ENCODE measurements at places on chromosomes 1 and 21.

DNA sequence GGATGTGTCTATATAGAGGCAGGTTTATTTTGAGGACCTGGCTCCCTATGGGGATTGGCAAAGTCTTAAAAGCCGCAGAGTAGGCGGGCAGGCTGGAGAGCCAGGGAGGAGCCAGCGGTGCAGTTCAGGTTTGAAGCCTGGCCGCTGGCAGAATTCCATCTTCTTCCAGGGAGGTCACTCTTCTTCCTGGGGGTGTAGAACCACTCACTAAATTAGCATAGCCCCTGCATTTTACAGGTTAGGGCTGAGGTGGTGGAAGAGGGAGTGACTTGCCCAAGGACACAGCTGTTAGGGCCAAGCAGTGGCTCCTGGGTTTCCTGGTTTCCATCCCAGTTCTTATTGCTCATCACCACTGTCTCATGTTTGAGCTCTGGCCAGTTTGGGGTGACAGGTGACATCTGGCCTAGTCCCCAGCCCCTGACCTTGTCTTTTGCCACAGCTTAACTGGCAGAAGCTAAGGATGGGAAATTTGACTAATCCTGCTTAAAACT lies 1.4 kb downstream of the PINK1 start:
- no peak for DNase-seq

DNA sequence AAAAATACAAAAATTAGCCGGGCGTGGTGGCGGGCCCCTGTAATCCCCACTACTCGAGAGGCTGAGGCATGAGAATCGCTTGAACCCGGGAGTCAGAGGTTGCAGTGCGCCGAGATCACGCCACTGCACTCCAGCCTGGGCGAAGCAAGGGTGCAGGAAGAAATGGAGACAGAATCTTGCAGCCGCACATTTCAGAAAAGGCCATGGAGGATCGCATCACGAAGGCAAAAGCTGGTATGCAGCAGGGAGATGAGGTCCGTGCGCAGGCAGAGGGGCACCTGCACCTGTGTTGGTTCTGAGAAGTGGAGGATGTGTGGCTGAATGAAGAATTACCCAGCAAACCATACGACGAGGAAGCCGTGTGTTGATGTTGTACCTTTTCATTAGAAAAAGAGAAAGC lies 53.0 kb upstream of the ABCG1 start:
- peak; percentile 30 for DNase-seq

GRCh38 chr1:59673573-59674450 lies 140.9 kb upstream of the HOOK1 start:
- no peak for DNase-seq

DNA sequence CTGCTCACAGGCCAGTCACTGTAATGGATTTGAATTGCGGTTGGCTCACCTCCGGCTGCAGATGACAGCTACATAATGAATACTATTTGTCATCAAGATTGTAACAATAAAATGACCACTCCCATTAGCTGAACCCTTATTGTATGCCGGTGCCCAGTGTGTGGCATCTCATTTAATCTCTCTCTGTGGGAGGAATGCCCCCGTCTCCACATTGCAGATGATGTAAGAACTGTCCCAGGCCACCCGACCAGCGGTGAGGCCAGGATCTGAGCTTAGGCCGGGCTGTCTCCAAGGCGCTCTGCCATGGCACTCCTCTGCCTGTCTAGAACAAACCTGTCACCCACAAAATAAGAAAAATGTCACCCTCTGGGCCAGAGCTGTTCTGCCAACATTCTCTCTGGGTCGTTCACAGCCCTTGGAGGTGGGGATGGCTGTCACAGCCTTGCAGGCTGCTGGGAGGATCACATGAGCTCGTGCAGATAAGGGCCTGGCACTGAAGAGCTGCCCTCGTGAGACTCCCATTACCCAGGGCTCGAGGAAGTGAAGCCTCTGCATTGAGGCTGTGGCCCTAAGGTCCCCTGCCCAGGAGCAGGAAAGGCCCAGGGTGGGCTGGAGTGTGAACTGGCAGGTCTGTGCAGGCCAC lies 52.7 kb downstream of the ECE1 start:
- no peak for DNase-seq

- no peak for DNase-seq
These were observed 95.6 kb downstream of the RGS2 start for GRCh38 chr1:192904438-192904895.

- DNase-seq, result no peak
These were observed 140.5 kb downstream of the NTPCR start for GRCh38 chr1:233090746-233091494.

GRCh38 chr1:94795434-94795833 lies 24.7 kb upstream of the SLC44A3 start:
- no peak for DNase-seq

GRCh38 chr21:14547834-14548513 lies 1.9 kb upstream of the SAMSN1 start:
- no peak for DNase-seq

GRCh38 chr1:174157157-174157806 lies 2.0 kb upstream of the RABGAP1L start:
- DNase-seq, result no peak

DNA sequence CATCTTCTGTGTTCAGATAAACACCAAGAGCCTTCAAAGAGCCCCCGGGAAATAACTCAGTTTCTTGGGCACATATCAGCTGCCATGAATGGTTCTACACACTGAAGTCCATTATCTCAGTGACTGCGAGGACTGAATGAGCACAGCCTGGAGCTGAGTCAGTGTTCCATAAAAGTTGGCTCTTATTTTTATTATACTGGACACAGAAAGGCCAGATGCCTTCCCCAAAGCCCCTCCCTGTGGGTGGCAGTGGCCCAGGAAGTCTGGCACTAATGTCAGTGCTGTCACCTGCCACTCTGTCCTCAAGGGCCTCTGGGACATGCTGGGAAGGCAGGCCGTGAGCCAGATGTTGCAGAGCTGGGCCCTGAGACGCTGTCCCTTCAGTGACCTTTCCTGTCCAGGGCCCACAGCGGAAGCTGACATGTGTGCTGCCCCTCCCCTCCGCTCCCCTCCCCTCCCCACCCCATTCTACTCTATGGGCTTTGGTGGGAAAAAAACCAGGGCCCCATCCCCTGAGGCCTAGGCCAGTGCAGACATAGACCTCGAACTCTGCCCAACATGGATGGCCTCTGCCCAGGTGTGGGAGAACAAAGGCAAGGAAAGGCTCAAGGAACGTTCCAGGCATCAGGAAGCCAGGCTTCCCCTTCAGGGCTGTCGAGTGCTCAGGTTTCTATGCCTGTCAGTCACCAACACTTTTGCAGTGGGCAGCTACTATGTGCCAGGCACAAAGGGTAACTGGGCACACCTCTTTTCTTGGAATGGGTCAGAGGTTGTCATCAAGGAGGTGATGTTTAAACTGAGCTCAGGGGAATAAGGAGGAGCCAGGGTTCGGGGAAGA lies 22.4 kb upstream of the NPPB start:
- DNase-seq, result no peak

- peak; percentile 98 for DNase-seq
These were observed 780 bp upstream of the RBM15 start for GRCh38 chr1:110338309-110338885.

DNA sequence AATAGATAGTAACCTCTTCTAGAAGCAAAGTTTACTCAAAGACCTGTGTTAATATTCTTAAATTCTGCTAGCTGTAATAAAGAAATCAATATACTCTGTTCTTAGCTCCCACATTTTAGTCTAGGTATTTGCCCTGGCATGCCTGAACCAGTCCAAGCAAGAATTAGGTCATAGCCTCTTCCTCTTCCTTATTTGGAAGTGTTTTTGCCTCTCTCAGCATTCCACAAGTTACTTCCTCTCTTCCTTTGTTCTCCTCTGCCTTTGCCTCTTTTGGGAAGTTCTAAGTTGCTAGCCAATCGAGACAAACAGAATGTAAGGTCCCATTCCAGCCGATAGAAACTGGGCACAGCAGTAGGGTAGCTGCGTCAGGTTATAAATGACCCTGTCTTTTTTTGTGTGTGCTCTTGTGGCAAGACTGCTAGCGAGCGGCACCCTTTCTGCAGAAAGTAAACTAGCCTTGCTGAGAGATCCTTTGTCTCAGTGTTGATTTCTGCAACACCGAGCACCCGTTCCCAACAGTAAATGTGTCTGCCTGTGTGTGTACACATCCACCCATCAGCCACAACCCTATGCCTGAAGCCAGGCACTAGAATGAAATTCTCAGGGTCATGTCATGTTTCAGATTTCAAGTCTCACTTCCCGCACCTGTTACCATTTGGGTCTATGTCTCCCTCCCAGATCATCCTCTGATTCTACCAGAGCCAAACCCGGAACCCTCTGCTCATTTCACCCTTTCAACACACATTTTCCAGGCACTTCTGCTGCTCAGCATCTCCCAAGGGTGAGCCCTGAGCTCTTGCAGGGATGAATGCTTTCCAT lies 37.5 kb downstream of the LRRC3 start:
- DNase-seq, result no peak

DNA sequence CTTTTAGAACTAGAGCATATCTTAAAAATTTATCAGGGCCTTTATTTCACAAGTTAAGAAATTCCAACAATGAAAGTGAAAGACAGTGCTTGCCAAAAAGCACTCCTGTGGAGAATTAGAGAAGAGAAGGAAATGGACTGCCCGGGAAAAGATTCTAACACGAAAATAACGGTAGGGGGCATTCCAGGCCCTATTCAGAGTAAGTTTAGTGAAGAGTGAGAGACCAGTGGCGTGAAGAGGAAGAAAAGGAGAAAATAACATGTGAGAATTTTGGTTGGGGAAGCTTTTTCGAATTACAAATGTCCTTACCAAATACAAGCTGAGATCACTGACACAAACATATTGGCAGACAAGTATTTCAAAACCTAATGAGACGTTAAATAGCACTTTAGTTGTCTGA lies 38.4 kb upstream of the RBM34 start:
- no peak for DNase-seq

DNA sequence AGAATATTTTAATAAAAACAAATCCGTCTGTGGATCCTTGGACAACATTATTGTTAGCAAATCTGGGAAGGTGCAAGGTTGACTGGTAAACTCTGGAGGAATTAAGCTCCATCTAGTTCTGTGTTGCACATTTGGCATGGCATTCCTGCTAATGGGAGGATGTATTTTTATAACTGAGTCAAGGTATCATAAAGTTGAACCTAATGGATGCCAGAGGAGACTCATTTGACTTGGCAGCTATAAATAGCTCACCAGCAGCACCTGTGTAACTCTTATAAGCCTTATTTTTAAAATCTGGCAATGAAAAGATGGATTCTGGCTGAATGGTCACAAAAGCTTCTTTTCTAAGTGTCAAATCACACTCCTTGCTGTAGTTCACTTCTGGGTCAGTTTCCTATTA lies 118.5 kb upstream of the ADAMTS5 start:
- no peak for DNase-seq

GRCh38 chr1:247409869-247410544 lies 6.0 kb upstream of the NLRP3 start:
- peak; percentile 77 for DNase-seq

GRCh38 chr1:184469396-184469795 lies 82.6 kb downstream of the C1orf21 start:
- no peak for DNase-seq

DNA sequence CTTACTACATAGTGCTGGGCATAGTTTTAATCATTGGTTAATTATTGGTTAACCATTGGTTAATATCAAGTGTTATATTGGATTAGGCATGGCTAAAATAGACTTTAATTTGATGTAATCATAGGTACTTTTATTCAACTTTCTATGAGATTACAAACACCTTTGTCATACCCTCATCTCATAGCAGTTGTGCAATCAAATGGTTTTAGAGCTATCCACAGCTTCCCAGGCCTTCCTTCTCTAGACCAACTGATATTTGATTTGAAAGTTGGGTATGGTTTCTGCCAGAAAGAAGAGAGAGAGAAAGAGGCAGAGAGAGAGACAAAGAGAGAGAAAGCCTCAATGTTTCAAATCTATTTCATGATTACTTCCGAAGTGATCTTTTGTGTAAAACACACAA lies 9.6 kb upstream of the RGS1 start:
- DNase-seq, result no peak

DNA sequence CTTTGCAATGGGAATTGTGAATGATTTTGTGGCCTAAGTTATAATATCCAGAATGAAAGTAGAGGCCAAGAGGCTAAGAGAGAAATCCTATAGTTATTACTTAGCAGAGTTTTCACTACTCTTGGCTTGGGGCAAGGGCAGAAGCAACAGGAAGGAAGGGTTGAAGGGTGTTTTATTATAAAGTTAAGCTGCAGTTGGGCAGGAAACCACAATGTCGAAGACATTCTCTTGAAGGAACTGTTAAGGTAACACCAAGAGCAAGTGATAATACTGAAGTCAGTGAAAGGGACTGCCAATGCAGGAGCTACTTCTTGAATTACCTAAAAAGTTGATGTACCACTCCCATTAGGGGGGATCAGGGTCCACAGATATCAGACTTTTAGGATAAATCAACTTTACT lies 8.3 kb downstream of the XCL2 start:
- DNase-seq, result no peak

- DNase-seq, result no peak
These were observed 32.6 kb downstream of the KCNC4 start for GRCh38 chr1:110242731-110243130.

DNA sequence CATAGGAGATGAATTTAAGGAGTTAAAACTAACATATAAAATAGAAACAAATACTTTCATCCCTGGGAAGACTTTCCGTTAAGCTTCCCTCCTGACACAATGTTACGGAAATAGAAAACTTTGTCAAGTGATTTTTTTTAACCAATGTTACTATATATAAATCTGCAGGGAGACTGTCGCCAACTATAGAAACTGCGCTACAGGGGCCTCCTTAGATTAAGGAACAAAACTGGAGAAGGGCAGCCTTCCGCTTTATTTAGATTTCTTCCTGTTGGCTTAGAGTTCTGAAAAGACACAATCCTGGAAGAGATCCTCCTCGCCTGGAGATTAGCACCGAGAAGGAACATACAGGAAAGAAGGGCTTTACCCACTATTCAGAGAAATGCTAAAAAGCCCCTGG lies 1.5 kb downstream of the MGST3 start:
- DNase-seq, result no peak

GRCh38 chr1:54219688-54220003 lies 19.7 kb downstream of the MRPL37 start:
- DNase-seq, result no peak

Data from activated CD8-positive, alpha-beta memory T cell treated with anti-CD3 and anti-CD28 coated beads for 24 hours (primary cell).